Esophagus squamous epithelium (tissue), 5 donors: ENCODE measurements at places on chromosomes 6 and 20. TPM values are rescaled to one million over a fixed set of nuclear protein-coding genes. Genes with fewer than 3 reads are reported as not detected.

GRCh38 chr6:20292905-20293304 is 80.6 kb upstream of the MBOAT1 start:
- H3K4me3 ChIP-seq, result no peak overlapping the region
- H3K27me3 ChIP-seq, result no peaks in the 10 kb centered on the region
- no peaks in the 10 kb centered on the region for H3K4me1 ChIP-seq
- no peaks in the 10 kb centered on the region for H3K36me3 ChIP-seq
- DNase-seq, result no peak

DNA sequence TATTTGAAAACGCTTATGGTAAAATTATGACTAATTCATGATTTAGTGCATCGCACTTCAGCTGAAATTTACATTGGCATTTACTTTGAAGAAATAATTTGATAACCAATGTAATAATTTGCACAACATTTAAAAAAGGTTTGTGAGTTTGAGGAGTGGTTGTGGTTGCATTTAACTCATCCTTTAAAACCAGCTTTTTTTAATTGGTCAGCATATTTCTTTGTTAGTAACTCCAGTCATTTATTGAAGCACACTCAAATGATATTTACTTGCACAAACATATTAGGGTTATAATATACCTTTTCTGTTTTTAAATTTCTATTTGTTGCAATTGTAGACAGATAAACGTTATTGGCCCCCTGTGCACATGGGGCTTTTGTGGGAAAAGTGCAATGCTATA is 78.1 kb upstream of the AHI1 start:
- H3K4me3 ChIP-seq, result no peak overlapping the region
- no peaks in the 10 kb centered on the region for H3K36me3 ChIP-seq
- no peak for DNase-seq
- no peak overlapping the region for H3K27ac ChIP-seq
- H3K27me3 ChIP-seq, result no peaks in the 10 kb centered on the region
- no peaks in the 10 kb centered on the region for H3K4me1 ChIP-seq

- no peak overlapping the region for H3K4me3 ChIP-seq
- no peaks in the 10 kb centered on the region for H3K4me1 ChIP-seq
- H3K27me3 ChIP-seq, result no peaks in the 10 kb centered on the region
- no peak overlapping the region for H3K27ac ChIP-seq
- no peak for DNase-seq
Measured at GRCh38 chr6:104218116-104218515, 641.6 kb downstream of the HACE1 start.

DNA sequence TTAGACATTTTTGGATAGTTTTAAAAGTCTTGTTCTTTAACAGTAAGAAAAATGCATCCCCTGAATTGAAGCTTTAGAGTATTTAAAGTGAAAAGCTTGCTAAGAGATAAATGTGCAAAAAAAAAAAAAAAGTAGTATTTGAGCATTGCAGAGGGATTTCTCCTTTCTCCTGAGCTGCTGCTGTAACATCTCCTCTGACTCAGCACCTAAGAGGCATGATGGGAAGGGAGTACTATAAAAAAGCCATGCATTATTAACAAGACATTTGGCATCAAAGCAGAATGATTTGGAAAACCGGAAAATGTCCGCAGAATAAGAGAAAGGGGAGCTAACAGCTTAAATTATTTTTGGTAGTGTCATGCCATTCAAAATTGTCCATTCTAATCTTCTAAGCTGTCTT is 27.9 kb downstream of the B4GALT5 start:
- peaks cover 78% of the 10 kb centered on the region for H3K4me1 ChIP-seq
- H3K4me3 ChIP-seq, result no peak overlapping the region
- no peaks in the 10 kb centered on the region for H3K36me3 ChIP-seq
- no peaks in the 10 kb centered on the region for H3K27me3 ChIP-seq
- no peak for DNase-seq

CST4 gene
- total RNA-seq, result not detected
